NCI-H2081 treated with DMSO at 0.1 percent for 48 hours (cell line): ENCODE measurements at places on chromosomes 11 and 22.

GRCh38 chr11:65524741-65525545, at the start of gene SCYL1:
TSS of gene SCYL1 (plus strand) at chr11:65525083. CDS start at chr11:65525154, 71 bp downstream.
- no peak for DNase-seq

DNA sequence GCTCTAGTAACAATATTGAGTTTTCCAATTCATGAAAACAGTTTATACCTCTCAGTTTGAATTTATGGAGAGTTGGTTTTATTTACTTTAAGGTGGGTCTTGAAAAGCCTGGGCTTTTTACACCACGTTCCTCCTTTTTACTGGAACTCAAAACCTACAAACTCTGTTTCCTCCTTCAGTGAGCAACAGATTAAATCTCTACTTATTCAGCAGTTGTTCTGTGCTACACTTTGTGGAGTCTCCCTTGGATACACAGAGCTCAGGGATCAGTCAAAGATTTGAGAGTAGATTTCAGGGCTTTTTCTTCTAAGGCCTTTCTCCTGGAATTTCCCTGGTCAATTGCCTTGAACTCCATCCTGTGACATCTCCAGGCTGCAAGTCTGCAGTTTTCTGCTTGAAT, 3.5 kb downstream of the NXPE1 start:
- no peak for DNase-seq

DNA sequence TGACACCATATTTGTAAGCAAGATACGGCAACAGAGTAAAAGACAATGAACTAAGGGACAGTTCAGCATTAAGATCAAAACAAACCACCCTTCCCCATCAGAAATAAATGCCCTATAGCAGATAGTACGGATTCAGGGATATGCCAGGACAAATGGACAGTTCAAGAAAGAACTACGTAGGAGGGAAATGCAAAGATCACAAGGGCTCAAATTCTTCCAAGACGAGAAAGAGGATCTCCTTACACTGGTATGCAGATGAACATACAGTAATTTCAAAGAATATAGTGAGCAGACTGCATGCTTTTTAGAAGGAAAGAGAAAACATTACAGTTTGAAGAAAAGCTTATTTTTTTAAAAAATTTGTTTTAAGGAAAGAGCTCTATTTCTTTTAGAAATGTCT, 124.7 kb upstream of the APOA1 start:
- no peak for DNase-seq

DNA sequence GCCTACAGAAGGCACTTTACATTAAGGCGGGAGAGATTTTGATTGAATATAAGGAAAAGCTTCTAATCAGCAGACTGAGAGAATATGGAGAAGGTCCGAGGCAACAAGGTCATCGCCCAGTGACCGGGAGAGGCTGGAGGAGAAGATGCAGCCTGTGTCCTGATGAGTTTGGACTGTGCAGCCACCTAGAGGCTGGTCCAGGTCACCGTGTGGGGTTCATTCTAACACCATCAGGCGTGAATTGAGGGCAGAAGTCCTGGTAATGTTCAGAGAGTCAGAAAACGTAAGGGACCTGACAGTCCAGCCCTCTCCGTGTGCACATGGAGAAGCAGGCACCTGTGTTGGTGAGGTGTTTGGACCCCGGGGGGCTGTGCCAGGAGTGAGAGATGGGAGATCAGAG, 102.7 kb downstream of the FEZ1 start:
- DNase-seq = no peak

DNA sequence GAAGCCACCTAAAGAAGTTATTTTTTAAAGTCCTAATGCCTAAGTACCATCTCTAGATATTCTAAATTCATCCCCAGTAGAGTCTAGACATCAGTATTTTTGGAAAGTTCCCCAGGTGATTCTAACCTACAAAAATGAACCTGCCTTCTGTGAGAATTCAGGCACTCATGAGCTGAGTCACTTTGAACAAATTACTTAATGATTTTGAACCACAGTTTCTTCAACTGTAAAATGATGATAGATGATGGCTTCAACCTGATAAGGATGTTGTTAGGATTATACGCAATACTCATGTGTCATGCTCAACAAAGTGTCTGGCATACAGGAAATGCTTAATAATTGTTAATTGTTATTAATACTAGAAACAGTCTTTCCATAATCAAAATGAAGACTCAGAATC, 82.8 kb upstream of the OR5AK2 start:
- DNase-seq = no peak

- no peak for DNase-seq
Measured at GRCh38 chr11:117045956-117046355, 52.3 kb downstream of the SIK3 start.

DNA sequence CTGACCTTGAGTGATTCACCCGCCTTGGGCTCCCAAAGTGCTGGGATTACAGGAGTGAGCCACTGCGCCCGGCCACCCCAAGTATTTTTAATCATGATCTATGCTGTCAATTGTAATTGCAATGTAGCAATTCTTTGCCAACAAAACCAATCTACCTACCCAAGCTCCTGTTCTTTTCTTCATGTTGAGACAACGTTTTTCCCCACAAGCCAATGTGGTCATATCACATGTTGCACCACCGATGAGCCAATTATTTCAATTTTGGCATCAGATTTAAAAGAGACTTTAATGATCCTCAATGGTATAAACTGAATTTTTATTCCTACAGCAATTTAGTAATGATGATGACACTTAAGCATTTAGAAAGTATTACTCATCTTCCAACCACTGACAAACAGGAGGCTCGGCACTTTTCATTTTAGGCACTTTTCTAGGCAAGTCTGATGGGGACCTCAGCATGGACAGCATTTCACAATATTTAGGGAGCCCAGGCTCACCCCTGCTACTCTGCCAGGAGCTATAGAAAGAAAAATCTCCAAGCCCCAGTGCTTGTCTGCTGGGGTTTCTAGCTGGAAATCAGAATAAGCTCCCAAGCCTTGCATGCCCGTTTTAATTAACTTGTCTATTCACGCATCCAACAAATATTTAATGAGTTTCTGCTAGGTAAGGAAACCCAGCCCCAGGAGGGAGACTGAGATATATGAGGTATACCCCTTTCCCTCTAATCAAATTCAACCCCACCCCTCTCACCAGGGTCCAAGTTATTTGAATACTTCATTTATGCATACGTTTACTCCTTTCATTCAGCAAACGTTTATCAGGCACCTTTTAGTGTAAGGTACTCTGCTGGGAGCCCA, 291.4 kb downstream of the ST3GAL4 start:
- no peak for DNase-seq

DNA sequence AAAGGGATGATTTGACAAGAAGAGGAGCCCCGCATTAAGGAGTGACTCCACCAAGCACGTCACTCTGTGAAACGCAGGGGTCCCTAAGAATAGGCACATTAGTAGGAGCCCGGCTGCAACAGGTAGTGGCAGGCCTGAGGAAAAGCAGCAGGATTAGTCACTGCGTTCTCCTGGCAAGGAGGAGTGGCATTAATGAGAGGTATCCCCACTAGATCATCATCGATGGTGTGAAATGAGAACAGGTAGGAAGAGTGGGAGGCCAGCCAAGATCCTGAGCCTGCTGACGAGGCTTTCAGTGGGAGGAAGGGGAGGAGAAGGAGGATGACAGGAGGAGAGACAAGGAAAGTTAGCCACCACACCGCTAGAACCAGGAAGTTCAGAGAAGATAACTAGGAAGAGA, 38.6 kb downstream of the NRXN2 start:
- DNase-seq = no peak

DNA sequence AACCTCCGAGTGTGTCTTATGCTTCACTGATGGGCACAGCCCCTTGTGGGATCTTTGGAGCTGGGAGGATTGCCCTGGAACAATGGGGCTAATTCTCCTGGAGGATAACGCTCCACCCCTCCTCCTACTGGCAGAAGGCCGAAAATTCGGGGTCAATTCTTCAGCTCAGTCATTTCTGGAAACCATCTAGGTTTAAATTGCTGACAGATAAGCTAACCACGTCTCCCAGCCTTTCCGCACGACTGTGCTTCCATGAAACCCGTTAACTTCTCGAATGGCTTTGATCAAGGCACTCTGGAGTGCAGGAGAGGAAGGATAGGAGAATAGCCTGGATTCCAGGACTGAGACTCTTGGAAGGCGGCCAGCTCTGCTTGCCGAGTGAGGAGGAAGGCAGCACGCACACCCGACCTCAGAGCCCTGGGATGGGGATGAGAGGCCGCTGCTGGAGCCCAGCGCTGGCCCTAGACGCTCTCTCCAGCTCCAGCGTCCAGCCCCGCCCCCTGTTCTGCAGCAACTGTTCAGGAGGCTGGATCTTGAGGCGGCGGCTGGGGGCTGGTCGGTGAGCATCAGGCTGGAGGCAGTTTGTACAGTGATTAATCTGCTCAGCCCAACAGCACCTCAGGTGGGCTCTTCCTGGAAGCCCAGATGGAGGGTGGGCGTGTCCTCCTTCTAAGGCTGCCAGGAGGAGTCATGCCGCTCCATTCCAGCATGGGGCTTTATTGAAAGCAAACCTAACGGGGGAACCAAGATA, 176.7 kb upstream of the NCAM1 start:
- DNase-seq = no peak

DNA sequence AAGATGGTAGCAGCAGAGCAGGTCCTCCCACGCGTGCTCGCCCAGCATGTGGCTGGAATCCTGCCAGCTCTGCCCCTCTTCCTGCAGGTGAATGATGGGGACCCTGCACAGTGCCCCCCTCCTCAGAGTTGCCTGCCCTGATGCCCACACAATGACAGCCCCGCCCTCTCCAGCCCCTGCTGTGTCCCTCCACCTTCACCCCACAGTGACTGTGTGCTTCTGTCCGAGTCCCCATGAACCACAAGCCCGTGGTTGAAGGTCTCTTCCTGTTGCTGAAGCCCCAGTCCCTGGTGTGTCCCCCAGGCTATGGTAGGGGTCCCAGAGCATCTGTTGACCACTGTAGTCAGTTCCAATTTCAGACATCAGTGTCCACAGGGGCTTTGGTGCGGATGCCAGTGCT, 71.0 kb downstream of the BRD1 start:
- no peak for DNase-seq

DNA sequence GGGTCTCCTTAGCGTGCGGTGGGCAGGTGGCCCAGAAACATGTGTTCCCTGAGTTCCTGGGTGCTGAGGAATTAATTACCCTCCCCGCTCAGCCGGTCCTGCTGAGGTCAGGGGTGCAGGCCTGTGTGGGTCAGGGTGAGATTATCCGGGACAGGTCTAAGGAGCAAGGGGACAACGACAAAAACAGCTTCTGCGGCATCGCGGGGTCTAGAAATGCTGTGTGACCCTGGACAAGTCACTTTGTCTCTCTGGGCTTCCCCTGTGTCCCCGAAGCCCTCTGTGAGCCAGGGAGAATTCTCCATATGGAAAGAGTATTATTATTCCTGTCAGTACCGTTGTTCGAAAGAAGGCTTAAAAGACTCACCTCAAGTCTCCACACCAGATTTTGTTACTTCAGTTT, 186.1 kb downstream of the MN1 start:
- DNase-seq = no peak

DNA sequence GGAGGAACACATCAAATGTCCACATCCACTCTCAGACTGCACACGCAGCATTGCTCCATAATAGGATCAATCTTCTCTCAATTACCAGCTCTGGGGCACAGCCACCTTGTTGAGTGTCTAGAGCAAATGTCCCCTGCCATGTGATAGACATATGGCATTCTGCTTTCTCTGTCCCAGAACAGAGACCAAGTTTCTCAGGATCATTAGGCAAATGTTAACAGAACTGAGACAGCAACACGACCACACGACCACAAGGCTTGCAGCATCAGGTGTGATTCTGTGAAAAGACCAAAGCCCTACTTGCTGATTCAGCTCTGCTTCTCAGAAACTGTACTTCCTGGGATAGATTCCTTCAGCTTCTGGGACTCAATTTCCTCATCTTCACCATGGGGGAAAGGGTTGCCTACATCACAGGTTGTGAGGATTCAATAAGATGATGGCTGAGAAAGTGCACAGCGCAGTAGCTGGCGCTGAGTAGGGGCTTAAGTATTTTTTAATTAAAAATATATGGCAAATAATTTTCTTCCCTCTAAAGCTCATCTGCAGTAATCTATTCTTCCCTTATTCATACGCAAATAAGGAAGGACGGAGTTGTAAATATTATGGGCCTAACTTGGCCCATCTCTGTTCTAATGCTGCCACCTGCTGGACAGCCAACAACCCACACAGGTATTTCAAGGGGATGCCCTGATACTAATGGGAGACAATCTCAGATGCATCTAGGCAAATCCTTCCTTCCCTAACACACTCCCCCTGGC, 54.3 kb upstream of the USP47 start:
- DNase-seq = no peak

- DNase-seq = no peak
Measured at GRCh38 chr11:127600674-127601073, 600.1 kb upstream of the KIRREL3 start.

DNA sequence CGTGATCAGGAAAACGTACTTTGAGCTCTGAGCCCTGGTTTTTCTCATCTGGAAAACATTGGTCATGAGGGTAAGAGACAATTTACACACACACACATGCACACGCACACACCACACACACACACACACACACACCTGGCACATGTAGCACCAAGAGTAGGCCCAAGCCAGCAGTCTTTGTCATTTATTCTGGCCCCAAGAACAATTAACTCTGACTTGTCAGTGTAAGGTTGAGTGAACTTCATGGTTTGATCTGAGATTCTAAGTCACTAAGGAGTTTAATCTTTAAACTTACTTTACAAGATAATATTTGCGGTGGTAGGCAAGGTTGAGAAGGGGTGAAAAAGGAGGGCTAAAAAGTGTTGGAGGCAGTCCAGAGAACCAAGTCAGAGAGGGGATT, 44.1 kb downstream of the MMP20 start:
- no peak for DNase-seq

DNA sequence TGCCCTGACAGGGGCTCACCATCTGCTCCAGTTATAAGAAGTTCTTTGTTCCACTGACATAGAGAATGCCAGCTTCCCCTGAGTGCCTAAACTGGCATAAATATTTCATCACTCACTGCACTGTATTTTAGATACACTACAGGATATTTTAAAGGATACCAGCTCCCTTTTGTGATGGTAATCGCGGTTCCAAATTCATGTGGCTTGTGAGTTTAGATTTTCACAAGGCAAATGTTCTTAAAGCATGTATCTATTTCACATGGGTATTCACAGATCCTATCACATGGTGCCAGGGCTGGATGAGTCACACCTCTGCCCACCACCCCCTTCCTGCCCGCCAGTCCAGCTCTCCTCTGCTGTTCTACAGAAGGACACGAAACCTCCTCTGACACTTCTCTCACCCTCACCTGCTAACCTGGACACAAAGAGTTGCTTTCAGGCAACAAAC, 105.5 kb downstream of the KCNC1 start:
- no peak for DNase-seq

GRCh38 chr11:15186146-15186545, 71.4 kb downstream of the INSC start:
- DNase-seq = no peak
